ENCODE measurements at places on chromosomes 5 and 9. TPM values are rescaled to one million over a fixed set of nuclear protein-coding genes. Genes with fewer than 3 reads are reported as not detected.

DNA sequence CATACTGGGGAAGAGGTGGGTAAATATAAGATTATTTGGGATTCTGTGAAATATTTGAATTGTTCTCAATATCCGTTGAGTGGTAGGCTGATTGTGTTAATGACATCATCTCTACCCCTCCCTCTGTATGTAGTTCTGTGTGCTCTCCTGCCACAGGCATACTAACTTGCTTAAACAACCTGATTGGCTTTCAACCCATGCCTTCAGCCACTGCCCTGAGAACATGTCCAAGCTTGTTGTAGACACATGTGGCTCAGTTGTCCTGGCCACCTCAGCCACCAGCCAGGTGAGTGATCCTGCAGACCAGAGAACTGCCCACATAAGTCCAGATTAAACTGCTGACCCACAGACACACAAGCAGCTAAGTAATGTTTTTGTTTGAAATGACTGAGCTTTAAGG, 31.1 kb downstream of the ANKS6 start:
- no peaks in the 10 kb centered on the region for H3K36me3 ChIP-seq
- H3K27ac ChIP-seq = no peak overlapping the region
- H3K27me3 ChIP-seq = no peaks in the 10 kb centered on the region
- no peak overlapping the region for H3K4me3 ChIP-seq

GRCh38 chr5:16192311-16192710, 12.7 kb upstream of the MARCHF11 start:
- no peaks in the 10 kb centered on the region for H3K27me3 ChIP-seq
- no peaks in the 10 kb centered on the region for H3K36me3 ChIP-seq
- no peak for DNase-seq
- no peak overlapping the region for H3K27ac ChIP-seq
- H3K4me1 ChIP-seq = no peaks in the 10 kb centered on the region

DNA sequence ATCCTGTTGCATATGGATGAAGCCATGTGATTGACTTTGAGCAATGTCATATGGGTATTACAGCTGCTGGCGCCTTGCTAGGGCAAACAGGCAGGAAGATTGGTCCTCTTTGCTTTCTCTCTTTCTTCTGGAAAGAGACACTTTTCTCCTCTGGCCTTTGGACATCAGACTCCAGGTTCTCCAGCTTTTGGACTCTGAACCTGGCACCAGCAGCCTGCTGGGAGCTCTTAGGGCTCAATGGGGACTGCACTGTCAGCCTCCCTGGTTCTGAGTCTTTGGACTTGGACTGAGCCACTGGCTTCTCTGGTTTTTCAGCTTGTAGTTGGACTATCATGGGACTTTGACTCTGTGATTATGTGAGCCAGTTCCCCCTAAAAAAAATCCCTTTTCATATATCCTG, 34.8 kb upstream of the TENT4A start:
- no peaks in the 10 kb centered on the region for H3K4me1 ChIP-seq
- no peak for DNase-seq
- no peaks in the 10 kb centered on the region for H3K27me3 ChIP-seq
- H3K27ac ChIP-seq = no peak overlapping the region
- H3K4me3 ChIP-seq = no peak overlapping the region

C9orf50 gene
- total RNA-seq = not detected

DNA sequence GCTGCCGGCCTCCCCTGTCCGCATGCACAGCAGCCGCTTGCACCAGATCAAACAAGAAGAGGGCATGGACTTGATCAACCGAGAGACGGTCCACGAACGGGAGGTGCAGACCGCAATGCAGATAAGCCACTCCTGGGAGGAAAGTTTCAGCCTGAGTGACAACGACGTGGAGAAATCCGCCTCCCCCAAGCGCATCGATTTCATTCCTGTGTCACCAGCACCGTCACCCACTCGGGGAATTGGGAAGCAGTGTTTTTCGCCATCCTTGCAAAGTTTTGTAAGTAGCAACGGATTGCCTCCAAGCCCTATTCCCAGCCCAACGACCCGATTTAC, 75.3 kb downstream of the PIP5K1B start:
- H3K36me3 ChIP-seq = peaks cover 5% of the 10 kb centered on the region
- H3K4me3 ChIP-seq = no peak overlapping the region
- H3K4me1 ChIP-seq = peaks cover 4% of the 10 kb centered on the region
- no peak for DNase-seq

NIPSNAP3A gene
- 9.2 TPM for total RNA-seq

PDGFRB gene
- 0.76 TPM for total RNA-seq

DNA sequence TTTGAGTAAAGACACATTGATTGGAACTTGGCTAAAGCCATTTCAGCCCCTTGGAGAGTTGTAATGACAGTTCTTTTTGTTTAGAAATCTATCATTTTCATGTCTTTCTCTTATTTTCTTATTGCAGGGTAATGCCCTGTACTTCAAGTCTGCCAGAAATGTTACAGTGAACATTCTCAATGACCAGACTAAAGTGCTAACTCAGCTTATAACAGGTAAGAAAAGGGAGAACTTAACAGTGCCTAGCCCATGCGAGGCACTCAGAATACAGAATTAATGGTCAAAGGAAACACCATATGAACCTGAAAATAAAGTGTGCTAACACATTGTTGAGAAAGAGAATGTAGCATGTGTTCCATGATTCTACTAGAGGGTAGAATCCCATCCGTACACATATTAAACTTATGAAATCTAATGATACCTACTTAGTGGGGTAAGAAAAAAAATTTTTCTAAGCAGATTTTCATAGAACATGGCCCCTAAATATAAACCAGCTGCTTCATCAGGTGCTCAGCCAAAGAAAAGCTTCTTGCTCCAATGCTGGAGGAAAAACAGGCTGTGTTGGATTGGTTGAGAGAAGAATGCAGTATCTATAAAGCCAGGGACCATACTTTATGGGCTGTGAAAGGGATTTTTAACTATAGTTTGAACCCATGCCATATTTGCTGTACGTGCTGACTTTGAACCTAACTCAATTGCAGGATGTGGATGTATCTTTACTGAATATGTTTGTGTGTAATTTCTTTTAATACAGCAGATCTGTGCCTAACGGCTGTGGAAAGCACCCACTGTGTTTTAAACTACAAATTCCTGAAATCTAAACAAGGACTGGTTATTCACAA, 260.8 kb upstream of the PPP1R2B start:
- peaks cover 16% of the 10 kb centered on the region for H3K27me3 ChIP-seq
- no peaks in the 10 kb centered on the region for H3K4me1 ChIP-seq
- H3K4me3 ChIP-seq = no peak overlapping the region
- H3K27ac ChIP-seq = no peak overlapping the region

DNA sequence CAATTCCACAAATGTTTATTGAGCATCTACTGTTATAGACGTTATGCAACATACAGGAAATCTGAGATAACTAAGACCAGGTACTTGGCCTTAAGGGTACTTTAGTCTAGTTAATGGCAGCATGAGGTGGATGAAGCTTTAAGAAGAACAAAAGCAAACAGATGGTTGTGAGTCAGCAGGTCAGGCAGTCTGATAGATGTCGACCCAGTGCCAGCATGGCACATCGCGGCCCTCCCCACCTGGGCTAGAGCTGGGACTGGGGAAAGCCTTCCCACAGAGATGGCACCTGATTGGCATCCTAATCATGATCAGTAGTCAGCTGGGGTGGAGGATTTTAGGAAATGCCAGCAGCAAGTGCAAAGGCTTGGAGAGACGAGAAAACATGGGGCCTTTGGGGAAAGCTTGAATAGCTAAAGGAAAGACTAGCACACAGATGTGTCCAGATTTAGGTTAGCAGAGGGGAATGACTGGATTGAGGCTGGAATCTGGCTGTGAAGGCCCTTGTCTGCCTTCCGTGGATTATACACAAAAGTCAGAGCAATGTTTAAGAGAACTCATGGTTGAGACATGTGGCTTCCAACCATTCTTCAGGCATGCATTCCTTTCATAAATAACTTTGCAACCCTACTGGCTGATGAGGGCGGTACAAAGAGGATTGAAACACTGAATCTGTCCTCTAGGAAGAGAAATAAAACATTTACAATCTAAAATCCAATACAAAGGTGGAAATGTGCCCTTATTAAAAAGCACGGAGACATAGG, 395.4 kb upstream of the WWC1 start:
- no peaks in the 10 kb centered on the region for H3K36me3 ChIP-seq
- no peaks in the 10 kb centered on the region for H3K4me1 ChIP-seq
- H3K4me3 ChIP-seq = no peak overlapping the region
- DNase-seq = no peak
- no peak overlapping the region for H3K27ac ChIP-seq
- H3K27me3 ChIP-seq = no peaks in the 10 kb centered on the region

THOC3 gene
- 100 TPM for total RNA-seq

GRCh38 chr5:179374506-179375235, 29.4 kb upstream of the ADAMTS2 start:
- H3K4me3 ChIP-seq = no peak overlapping the region
- no peaks in the 10 kb centered on the region for H3K36me3 ChIP-seq
- no peaks in the 10 kb centered on the region for H3K27me3 ChIP-seq
- no peak for DNase-seq

SHOC1 gene
- total RNA-seq = not detected

CCL21 gene
- not detected for total RNA-seq

BNIP1 gene
- 22.6 TPM for total RNA-seq

GRCh38 chr9:121866927-121867326, 215.5 kb downstream of the DAB2IP start:
- no peaks in the 10 kb centered on the region for H3K36me3 ChIP-seq
- no peak overlapping the region for H3K4me3 ChIP-seq
- no peak for DNase-seq

C5orf52 gene
- total RNA-seq = not detected

- no peaks in the 10 kb centered on the region for H3K36me3 ChIP-seq
- no peak overlapping the region for H3K4me3 ChIP-seq
- H3K27me3 ChIP-seq = no peaks in the 10 kb centered on the region
Observed at GRCh38 chr9:117365438-117365837, 49.4 kb downstream of the ASTN2 start.

GRCh38 chr9:76910861-76911260, 4.9 kb upstream of the PRUNE2 start:
- DNase-seq = no peak
- H3K4me1 ChIP-seq = peaks cover 8% of the 10 kb centered on the region
- no peak overlapping the region for H3K27ac ChIP-seq
- no peak overlapping the region for H3K4me3 ChIP-seq

MAMDC2 gene
- not detected for total RNA-seq

NEUROG1 gene
- total RNA-seq = not detected

GRCh38 chr9:114140401-114140800, 14.9 kb upstream of the COL27A1 start:
- H3K27me3 ChIP-seq = peaks cover 5% of the 10 kb centered on the region
- DNase-seq = no peak
- no peak overlapping the region for H3K4me3 ChIP-seq
- no peak overlapping the region for H3K27ac ChIP-seq

CA9 gene
- total RNA-seq = not detected

All from activated T-helper 1 cell treated with anti-CD3 and anti-CD28 coated beads, Interleukin-12 subunit alpha, Interleukin-12 subunit beta, Interleukin-2, Interleukin-4 antibody, amounts not matched to agents 30 ng/mL and 10 ng/mL and 1 ng/mL, durations not matched to agents 14 hours and 24 hours and 36 hours (primary cell).